ENCODE measurements at places on chromosomes 1 and 21. TPM values are rescaled to one million over a fixed set of nuclear protein-coding genes. Genes with fewer than 3 reads are reported as not detected.

Gene CFH
- 27.4 TPM for total RNA-seq

Gene ANKRD35
- 1.2 TPM for total RNA-seq

Gene ATAD3C
- under 0.01 TPM for total RNA-seq

Gene TTC22
- not detected for total RNA-seq

Gene BARHL2
- total RNA-seq: not detected

Gene TRNP1
- 45.1 TPM for total RNA-seq

Gene CLCA1
- total RNA-seq: not detected

Gene CIART
- total RNA-seq: 16.6 TPM

Gene HCN3
- 2.1 TPM for total RNA-seq

Gene UMODL1
- total RNA-seq: under 0.01 TPM

Gene TRIM58
- total RNA-seq: 1.9 TPM

Gene SERTAD4
- 25.7 TPM for total RNA-seq

Gene LMO4
- total RNA-seq: 89.5 TPM

Gene PKLR
- total RNA-seq: under 0.01 TPM

Gene CYP4A22
- not detected for total RNA-seq

Gene NES
- total RNA-seq: 28.2 TPM

Gene ODF2L
- 86.2 TPM for total RNA-seq

Gene TNFRSF18
- not detected for total RNA-seq

Gene LAMTOR5
- 52.8 TPM for total RNA-seq

Gene INAVA
- not detected for total RNA-seq

Gene LINGO4
- not detected for total RNA-seq

Gene KRTAP19-4
- total RNA-seq: not detected

Gene YY1AP1
- 95.4 TPM for total RNA-seq

Gene MIXL1
- total RNA-seq: not detected

Gene TRAF5
- total RNA-seq: 20.4 TPM

Gene LRRC71
- not detected for total RNA-seq

Gene PCP4
- not detected for total RNA-seq

Gene CD1B
- not detected for total RNA-seq

Gene TLR5
- total RNA-seq: 0.81 TPM
